ENCODE measurements at places on chromosomes 5 and 9.
A peak's percentile ranks its signal among the peaks of the same experiment; 100 is the strongest.

DNA sequence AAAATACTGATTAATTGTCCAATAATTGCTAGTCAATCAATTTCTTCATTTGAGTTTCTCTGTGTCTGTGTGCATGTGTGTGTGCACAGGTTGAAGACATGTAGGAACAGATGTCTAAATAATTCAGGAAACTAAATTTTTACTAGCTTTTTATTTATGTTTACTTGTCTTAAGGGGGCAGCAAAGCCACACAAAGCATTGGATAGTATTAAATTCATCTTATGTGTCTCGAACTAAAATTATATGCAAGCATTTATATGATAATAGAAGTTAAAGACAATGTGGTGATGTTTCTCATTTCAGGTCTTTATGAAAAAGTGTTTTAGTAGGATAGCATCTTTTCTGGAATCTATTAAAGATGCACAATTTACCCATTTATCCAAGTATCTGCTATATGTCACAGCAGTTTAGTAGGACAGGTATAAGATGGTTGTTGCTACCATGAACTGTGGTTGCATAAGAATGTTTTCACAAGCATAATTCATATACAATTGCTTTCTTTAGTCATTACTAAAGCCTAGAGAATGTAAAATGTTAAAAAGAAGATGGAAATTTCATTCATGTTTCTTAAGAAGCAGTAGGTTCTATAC lies 784.6 kb upstream of the NUDT12 start:
- DNase-seq: no peak

DNA sequence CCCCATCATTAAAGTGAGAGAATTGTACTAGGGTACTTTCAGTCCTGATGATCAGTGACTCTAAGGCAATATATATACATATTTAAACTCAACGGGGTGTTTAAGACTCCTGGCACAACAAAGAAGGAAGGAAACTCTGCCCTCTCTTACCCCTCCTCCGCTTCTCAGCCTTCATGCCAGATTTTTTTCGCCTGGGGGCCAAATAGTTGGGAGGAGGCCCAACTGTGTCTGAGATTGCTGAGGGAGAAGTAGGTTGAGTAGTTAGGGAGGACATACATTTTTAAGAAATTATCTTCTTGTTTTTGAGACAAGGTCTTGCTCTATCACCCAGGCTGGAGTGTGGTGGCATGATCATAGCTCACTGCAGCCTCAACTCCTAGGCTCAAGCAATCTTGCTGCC lies 127.7 kb upstream of the SHB start:
- DNase-seq: no peak

- no peak for DNase-seq
Observed at GRCh38 chr5:308672-309271, 12.7 kb upstream of the AHRR start.

DNA sequence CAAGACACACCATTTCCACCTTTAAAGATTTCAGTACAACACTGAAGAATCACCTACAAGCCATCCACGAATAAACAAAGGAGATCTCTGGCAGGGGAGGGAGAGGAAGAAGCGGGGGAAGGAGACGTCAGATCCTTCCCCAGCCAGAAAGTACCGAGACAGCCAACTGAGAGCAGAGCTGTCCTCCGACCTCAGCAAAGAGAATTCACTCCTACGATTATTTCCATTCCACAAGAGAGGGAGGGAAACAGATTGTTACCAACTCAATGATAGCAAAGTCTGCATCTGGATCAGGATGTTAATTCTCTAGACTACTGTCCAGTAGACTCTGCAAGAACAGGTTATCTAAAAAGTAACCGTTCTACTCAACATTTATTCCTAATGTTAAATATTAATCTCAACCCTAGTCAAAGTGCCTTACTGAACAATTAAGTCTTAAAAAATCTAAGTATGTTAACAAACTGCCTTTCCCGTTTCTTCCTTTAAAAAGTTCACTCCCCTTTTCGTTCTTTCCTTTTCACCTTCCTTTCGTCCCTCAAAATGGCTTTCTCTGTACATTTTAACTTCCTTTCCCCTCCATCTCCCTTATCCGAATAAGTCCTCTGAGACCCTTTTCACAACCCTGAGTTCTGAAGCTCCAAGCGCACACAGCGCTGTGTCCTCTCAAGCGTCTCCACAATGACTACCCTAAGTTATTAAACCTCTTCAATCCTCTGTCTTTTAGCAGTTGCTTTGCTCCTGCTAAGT lies 1.4 kb downstream of the CHD1 start:
- DNase-seq: no peak

DNA sequence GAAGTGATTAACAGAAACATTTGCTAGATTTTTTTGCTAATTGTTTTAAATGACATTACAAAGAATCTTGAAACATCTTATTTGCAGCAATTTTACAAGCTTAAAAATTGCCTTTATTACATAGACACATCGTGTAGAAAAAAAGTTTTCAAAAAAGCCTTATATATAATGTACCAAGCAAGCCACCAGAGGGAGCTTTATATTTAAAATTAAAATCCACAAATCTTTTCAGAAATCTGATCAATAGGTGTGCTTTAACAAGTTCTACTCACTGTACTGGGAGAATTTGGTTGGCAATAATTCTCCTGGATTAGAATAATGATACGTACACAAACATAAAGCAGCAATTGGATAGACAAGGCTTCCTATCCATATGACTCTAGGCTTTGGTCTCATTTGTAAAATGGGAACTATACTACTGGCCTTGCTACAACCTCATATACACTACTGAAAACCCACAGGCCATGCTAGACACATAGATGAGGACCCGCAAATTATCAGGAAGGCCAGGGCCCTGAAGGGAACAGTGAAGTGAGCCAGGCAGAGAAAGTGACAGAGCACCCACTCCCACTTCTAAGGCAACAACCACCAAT lies 4.8 kb downstream of the PSMB7 start:
- no peak for DNase-seq

DNA sequence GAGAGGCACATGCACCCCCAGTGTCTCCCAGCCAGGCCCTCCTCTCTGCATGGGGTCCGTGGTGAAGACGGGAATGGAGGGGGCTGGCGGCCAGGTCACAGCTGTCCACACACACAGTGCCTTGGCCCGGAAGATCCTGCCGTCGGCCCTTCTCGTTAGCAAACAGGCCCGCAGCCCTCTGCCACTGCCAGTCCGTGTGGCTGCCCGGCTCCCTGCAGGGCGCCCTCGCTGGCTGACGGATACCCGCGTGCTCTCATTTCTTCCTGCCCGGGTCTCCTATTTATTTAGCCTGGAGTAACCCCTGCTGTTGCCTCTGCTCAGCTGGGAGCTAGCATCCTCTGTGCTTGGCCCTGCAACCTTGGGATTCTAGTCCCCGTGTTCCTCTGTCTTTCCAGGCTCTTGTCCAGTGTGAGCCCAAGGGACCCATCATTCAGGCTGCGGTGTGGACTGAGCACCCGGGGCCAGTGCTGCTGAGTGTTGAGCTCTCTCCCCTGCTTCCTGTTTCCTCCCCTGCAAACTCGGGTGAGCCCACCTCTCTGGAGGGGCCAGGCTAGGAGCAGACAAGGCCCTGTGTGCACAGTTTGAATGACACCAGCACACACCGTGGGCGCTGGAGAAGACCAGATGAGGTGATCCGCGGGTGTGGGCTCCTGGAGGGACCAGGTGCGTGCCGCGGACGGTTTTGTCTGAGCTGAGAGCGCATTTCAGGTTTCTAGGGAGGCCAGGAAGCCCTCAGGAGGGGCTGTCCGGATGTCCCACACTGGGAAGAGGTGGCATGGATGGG lies 14.6 kb upstream of the RNU6ATAC start:
- DNase-seq: no peak

DNA sequence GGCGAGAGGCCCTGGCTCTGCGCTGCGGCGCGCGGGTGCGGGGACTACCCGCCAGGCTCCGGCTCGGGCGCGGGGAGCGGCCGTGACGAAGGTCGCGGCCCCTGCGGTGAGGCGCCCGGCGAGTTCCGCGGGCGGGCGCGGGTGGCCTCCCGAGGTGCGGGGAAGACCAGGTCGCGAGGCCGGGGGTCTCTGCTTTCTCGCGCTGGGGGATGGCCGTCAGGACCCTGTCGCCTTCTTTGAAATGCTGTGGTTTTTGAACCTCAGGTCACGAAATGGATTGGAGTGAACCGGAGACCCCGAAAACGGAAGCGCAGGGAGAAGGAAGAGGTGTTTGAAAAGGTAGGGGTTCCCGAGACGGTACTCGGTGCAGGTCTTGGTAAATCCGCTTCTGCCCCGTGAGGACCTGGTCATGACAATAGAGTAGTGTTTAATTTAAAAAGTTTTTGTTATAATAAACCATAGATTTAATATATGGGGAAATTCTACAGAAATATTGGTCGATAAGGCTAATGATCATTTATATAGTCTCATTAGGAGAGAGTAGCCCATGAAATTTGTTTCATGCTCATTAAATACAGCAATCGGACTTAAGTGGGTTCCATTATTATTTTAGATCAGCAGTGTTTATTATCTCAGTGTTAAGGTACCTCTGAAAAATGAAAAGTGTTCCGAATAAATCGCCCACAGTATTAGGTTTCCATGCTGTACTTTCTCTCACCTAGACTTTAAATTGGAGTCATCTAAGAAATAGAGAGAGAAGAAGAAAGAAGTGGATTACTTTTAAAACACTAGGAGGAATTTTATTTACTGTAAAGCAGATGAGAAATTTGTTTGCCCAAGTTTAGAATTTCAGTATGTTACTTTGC lies 279.0 kb downstream of the AOPEP start:
- DNase-seq: no peak

GRCh38 chr5:68242743-68243142 lies 27.2 kb downstream of the PIK3R1 start:
- DNase-seq: no peak

- DNase-seq: no peak
Observed at GRCh38 chr5:98795243-98795642, 21.8 kb downstream of the RGMB start.

DNA sequence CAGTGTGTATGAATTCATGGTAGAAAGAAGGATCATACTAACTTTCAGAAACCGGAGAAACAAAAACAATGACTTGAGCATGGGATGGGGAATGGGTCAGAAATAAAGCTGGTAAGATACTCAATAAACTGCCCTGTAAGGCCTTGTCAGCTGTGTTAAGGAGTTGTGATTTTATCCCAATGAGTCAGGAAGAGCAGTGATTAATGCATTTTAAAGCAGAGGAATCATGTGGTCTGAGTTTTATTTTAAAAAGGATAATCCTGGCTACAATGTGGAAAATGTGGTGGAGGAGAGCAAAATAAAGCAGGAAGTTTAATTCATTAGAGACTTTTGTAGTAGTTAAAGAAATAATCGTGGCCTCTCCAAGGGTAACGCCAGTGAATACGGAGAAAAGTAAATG lies 28.7 kb downstream of the DHX29 start:
- no peak for DNase-seq

DNA sequence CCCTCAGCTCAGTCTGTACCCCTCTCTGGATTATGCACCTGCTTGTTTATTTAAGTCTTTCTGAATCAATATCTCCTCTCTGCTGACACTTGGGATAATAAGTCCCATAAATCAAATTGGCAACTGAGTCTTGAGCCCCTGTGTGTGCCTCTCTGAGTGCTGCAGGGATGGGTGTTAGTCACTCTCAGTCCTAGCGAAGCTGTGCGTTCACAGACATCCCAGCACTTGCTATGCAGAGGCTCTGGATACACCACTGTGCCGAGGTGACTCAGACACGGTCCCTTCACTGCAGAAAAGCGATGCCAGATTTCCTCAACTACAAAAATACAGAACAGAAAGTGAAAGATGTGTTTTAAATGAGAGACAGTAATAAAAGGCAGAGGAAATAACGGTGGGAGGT lies 4.1 kb upstream of the KCNMB1 start:
- DNase-seq: peak; percentile 11

DNA sequence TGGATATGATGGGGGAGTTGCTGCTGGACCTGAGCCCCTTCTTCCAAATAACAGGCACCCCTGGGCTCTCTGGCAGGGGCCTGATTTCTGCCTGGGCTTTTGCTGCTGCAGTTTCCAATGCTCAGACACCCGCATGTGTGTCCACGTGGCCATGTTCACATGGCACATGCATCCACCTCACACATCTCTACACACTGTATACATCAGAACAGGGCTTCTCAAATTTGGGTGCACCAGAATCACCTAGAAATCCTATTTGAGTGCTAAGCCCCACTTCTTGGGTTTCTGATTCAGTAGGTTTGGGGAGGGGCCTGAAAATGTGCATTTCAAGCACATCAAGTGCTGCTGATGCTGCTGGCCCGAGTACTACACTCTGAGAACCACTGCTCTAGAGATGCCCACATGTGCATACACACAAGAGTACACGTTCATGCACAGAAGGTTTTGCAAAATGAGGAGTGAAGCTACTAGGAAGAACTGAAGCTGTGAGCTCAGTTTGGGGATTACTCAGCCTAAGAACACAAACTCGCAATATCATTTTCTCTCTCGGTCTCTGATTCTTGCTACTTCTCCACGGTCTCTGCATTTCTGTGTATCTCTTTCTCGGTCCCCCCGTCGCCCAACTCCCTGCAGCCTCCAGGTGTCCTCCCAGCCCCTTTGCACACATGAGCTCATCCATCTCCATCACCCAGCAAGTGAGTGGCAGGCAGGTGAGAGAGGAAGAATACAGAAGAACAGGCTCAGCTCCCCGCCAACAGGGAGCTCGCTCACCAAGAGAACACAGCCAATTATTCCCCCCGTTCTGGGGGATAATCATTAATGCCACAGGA lies 97.0 kb downstream of the PCDH1 start:
- no peak for DNase-seq

DNA sequence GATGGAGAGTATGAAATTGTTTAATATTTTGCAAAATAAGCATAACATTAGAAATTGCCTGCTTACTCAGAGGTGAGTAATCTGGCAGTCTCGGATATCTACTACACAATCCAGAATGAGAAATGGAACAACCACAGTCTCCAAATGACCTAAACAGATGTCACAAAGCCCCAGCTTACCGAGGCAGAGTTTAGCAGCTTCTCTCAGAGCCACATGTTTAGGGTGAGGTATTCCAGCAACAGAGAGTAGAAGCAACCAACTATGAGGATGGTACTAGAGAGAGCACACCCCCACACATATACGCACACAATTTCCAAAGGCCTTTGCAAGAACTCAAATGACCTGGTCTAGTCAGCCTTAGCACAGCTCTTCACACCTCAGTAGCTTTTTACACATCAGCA lies 122.7 kb upstream of the LPAR1 start:
- DNase-seq: no peak

- DNase-seq: no peak
Observed at GRCh38 chr5:91499943-91500531, 116.9 kb upstream of the ARRDC3 start.

GRCh38 chr9:13817754-13818278 lies 496.1 kb downstream of the NFIB start:
- DNase-seq: no peak

DNA sequence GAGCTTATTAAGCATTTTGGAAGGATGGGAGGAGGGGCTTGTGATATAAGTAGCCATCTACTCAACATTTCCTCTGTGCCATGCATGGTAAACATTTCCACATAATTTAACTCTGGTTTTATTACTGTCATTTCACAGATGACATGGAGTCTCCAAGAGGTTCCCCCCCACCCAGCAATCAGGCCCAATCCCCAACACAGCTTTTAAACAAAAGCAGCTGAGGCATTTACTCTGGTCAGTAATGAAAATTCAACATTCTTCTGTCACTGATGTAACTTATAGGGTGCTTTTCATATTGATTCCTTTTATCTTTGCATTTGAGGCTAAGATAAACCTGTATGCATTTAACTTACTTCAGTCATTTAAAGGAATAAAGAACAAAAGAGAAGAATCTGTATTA lies 128.1 kb downstream of the COL23A1 start:
- no peak for DNase-seq

- DNase-seq: no peak
Observed at GRCh38 chr5:173532689-173533250, 83.7 kb downstream of the BOD1 start.
